RPMI8226 (cell line): ENCODE measurements at places on chromosomes 16 and 17.

DNA sequence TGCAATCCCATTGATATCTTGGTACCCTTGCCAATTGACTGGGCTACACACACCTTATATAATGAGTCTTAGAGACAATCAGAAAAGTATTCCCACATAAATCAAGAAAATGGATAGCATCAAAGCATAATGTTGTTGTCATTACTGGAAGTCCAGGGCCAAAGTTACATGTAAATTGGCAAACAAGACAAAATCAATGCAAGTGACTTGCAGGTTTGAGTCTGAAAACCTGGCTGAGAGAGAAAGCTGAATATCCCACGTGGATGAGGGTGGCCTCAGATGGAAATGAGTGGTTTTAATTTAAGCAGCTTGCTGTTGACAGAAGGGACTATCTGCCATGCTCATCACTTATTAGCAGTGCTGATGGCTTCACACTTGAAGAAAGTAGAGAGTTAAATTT lies 324.0 kb upstream of the MON1B start:
- DNase-seq: no peak

GRCh38 chr16:66434619-66435430 lies 7.7 kb downstream of the BEAN1 start:
- DNase-seq: peak; percentile 47

GRCh38 chr17:20154286-20155000 lies 145.3 kb downstream of the SPECC1 start:
- DNase-seq: no peak

DNA sequence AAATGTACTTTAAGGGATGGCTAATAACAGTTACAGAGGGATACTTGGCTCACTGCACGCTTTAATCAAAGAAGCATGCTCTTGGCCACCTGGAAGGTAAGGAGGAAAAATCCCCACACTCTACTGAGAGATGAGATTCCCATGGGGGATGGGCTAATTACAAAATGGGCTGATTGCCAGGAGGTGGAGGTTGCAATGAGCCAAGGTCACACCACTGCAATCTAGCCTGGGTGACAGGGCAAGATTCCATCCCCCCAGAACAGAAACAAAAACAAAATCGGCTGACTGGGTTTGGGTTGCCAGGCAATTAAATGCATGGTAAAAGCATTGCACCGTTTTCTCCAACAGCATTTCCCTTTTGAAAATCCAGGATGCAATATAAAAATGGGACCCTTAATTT lies 18.0 kb downstream of the N4BP1 start:
- peak; percentile 40 for DNase-seq

- no peak for DNase-seq
These were observed 59.5 kb upstream of the RBL2 start for GRCh38 chr16:53374800-53375199.

DNA sequence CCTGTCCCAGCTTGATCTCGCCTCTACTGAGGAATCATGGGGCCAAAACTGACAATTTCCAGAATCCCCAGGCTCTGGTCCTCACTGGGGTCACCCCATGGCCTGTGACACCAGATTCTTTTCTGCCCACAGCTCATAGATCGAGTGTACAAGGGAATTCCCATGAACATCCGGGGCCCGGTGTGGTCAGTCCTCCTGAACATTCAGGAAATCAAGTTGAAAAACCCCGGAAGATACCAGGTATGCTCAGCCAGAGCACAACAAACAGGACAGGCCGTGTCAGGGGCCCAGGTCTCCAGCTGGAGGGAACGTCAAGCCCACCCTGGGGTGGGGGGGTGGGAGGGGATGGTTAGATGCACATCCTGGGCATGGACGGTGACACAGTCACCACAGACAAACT lies 17.5 kb downstream of the USP6 start:
- DNase-seq: no peak

DNA sequence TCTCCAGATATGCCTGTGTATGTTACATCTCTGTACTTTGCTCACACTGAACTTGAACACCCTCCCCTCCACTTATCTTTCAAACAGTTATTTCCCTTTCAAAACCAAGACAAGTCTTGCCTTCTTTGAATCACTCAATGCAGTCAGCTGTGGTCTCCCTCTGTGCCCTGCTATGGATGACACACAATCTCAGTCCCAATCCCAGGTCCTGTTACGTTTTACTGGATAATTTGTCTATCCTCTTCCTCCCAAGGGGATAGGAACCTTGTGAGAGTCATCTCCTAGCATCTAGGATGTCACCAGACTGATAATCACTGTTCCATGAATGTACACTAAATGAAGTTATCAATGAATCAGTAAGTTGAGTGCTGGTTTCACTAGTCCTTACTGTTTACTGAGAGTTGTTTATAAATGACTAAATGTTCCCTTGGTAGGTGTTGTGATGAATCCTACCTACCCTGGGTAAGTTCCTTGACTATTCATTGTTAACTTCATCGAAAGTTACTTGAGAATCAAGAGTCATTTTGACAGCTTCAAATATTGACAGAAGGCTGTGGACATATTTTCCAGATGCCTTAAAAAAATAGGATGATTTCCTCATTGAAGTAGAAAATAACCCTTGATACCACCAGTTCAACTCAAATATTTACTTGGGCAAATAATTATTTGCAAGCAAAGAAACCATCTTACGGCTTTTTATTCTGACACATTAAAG lies 244.9 kb downstream of the PRKCA start:
- no peak for DNase-seq

DNA sequence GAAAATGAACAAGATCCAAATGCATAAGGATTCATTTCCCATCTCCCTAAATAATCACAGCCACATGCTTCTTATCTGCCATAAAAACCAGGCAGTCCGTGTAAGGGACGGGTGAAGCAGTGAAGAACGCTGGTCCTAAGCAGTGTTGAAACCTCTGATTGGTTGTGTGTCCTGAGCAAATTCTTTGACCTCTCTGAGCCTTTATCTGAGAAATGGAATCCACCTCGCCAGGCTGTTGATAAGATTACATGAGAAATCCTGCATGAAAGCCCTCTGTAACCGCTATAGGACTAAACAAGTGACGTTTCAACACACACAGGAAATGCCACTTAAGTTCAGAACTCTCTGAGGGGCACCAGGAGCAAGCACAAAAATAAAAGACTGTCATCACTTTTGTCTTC lies 26.8 kb downstream of the GAS7 start:
- no peak for DNase-seq

GRCh38 chr17:47896672-47897490 lies 845 bp downstream of the SP2 start:
- no peak for DNase-seq

DNA sequence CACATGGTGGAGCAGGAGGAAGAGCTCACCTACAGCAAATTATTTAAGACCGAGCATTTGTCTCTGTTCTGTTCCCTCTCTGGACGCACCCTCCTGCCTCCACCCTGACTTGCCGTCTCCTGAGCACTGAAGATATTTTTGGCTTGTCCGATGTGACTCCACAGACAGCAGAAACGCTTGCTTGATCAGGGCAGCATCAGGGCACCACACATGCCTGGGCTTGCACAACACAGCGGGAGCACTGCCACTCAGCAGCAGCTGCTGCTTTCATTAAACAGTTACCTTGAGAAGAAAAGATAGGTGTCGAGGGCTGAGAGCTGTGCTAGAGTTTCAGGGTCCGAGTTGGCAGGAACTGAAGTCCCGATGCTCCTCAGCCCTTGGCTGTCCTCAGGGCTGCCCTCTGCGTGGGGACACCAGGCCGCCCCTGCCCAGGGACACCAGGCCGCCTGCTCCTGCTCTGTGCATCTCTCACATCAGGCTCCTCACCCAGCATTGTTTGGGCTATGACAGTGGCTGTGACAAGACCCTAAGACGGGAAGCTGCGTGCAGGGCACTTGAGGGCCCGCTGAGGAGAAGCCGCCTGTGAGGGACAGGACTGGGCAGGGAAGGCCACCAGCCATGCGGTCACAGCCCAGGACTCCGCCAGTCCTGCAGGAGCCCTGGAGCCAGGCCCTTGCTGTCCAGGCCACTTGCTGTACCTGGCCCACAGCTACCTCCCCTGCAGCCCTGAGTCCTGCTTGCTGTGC lies 21.3 kb upstream of the CDH15 start:
- no peak for DNase-seq

DNA sequence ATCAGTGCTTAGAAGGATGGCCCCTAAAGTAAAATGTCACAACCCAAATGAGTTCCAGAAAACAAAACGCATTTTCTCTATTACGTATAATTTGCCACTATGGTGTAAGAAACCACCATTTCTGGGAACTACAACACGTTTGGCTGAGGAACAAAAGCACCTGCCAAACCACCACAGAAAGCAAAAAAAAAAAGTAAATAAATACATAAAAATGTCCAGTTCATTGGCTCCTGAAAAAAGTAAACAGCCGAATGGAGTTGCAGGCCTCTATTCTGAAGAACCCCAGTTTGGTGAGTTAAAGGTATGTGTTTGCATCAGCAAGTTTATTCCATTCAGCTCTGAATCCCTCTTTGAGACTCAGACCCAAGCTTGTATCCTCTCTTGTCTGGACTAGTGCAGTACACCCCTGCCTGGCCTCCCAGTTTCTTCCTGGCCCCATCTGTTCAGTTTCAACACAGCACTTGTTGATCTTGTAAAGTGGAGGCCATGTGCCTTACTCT lies 36.9 kb downstream of the ERN1 start:
- DNase-seq: peak; percentile 70

DNA sequence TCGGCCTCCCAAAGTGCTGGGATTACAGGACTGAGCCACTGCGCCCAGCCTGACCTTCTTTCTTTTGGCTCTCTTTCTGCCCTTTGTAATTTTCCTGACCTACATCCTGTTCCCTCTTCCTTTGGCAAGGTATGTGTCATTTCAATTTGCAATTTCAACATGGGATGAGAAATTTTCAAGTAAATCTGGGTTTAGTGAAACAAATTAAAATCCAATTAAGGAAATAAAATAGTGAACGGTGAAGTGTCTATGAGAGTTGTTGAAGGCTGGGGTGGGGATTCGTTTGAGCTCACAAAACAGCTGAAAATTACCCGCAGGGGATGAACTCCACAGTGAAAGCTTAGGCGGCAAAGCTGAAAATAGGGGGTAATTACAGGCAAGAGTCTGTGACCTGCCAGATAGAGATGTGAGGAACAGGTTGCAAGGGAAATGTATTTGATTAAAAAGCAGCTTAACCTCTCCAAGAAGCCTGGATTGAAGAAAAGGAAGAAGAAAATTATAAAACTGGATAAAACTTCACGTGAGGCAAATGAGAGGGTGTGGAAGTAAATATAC lies 277.7 kb downstream of the UTP18 start:
- no peak for DNase-seq

GRCh38 chr16:70561623-70562022 lies 38.0 kb downstream of the SF3B3 start:
- no peak for DNase-seq

DNA sequence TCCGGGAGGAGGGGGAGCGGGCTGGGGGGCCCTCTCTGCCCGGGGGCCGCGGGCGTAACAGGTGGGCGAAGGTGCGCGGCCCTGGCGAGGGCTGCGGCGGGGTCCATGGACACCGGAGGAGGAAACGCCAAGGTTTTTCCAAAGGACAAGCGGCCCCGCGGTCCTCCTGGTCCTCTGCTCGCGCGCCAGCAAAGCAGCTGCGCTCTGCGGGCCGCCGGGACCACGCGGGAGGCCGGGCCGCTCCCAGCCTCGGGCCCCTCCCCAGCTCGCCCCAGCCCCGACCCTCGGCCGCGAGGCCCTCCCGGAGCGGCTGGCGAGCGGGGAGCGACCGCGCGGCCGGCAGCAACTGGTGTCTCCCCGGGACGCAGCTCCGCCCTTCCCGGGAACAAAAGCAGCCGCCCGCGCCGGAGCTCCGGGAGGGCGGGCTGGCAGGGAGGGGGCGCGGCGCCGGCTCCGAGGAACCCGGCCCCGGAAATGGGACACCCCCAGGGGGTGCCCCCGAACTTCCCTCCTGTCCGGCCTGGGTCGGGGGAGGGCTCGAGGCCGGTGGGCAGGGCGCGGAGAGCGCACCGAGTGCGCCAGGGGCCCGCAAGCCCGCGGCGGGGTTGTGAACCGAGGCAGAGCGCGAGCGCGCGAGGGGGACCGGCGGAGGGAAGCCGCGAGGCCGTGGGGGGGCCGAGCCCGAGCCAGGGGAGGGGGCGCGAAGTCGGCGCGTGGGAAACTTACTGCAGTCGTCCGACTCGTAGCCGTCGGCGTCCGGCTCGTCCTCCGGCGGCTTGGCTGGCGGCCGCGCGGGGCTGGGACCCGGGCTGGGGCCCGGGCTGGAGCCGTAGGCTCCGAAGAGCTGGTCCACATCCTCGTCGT lies 837 bp downstream of the DOC2B start:
- DNase-seq: no peak

DNA sequence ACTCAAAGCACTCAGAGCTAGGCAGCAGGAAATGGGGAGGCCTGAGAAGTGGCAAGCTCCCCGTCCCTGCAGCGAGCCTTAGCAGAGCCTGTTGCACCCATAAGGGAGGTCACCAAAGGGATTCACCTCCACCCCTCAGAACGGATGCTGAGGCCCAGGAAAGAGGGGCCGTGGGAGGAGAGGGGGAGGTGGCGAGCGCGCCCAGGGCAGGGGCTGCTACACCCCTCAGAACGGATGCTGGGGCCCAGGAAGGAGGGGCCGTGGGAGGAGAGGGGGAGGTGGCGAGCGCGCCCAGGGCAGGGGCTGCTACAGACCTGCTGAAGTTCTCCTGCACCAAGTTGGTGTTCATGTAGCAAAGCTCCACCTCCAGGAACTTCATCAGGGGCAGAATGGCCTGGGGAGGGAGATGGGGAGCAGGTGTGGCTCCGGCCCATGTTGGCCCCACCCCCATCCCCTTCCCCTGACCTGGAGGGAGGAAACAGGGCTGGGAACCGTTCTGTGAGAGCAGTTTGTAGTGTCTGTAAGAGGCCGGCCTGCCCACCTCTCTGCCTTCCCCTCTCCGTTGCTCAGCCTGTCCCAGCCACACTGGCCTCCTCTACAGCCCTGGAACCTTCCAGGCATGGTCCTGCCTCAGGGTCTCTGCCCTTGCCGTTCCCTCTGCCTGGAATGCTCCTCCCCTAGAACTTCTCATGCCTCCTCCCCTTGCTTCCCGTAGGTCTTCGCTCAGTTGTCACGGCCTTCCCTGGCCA lies 11.4 kb downstream of the UNC13D start:
- DNase-seq: peak; percentile 49

DNA sequence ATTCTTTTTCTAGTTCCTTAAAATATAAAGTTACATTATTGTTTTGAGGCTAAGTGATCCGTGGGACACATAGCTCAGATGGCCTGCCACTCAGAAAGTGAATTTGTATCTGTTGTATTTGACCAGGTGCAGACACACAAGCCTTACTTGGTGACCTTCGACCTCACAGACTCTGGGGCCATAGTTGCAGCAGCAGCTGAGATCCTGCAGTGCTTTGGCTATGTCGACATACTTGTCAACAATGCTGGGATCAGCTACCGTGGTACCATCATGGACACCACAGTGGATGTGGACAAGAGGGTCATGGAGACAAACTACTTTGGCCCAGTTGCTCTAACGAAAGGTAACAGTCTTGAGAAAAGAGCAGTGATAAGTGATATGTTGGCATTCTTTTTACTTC lies 30.5 kb downstream of the TMEM11 start:
- no peak for DNase-seq

GRCh38 chr16:67608364-67608763 lies 36.6 kb upstream of the CARMIL2 start:
- DNase-seq: no peak

- DNase-seq: no peak
These were observed 6.4 kb upstream of the NPRL3 start for GRCh38 chr16:144797-145252.
